ENCODE measurements at places on chromosomes 1 and 21.

DNA sequence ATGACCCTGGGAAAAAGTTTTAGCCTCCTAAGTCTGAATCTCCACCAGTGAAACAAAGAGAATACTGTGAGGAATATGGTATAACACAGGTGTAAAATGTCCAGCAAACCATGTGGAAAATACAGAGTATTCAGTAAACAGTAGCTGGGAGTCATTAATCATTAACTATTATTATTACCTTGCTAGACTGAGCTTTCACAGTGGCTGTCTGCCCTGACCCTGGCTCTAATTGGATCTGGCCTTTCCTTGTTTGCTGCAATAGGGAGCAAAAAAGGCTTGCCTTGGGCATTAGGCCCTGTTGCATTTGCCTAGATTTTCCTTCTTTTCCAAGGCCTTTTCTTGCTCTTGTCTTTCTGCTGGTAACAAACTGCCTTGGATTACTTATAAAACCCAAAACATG is 179.1 kb upstream of the BEND5 start:
- DNase-seq, result no peak

DNA sequence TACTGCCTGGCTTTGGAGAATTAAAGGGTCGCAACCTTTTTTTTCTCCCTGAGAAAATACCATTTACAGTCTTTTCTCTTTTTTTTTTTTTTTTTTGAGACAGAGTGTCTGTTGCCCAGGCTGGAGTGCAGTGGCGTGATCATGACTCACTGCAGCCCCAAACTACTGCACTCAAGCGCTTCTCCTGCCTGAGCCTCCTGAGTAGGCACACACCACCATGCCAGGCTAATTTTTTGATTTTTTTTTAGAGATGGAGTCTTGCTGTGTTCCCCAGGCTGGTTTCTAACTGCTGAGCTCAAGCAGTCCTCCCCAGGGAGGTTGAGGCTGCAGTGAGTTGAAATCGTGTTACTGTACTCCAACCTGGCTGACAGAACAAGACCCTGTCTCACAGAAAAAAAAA is 24.6 kb downstream of the UBE4B start:
- DNase-seq, result peak; percentile 62

DNA sequence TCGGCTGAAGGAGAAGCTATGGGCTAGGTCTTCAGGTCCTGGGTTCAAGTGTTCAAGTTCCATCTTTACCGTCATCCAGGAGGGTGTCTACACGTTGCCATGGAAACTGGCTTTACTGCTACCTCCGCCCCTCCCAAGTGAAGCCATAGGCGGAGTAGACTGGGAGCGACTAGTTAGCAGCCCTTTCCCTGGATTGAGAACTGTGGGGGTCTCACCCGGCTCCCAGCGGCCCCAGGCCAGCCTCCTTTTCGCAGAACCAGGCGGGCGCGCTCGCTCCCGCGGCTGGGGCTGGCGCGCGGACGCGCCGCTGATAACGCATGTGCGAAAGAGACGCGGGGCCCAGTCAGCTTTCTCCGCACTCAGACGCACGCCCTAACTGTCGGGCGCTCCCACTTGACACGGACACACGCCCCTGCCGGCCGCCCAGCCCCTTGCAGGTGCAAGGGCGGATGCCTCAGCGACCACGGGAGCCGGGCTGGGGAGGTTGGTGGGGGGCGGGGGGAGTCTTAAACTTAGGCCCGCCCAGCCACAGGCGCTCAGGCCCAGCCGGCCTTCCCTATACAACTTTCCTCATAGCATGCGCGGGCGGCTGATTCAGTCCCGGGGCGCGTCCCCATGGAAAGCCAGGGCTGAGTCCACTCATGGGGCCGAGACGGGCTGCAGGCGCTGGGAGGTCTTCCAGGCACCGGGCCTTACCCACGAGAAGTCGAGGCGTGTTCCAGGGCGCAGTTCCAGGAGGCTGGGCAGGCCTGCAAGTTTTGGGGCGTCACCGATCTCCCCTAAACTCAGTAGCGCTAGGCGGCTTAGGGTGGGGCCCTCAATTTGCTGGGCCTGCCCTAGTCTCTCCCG is 7.4 kb downstream of the EFNA4 start:
- peak; percentile 66 for DNase-seq

GRCh38 chr1:109370712-109371340 is 26.9 kb downstream of the SORT1 start:
- DNase-seq, result peak; percentile 77

DNA sequence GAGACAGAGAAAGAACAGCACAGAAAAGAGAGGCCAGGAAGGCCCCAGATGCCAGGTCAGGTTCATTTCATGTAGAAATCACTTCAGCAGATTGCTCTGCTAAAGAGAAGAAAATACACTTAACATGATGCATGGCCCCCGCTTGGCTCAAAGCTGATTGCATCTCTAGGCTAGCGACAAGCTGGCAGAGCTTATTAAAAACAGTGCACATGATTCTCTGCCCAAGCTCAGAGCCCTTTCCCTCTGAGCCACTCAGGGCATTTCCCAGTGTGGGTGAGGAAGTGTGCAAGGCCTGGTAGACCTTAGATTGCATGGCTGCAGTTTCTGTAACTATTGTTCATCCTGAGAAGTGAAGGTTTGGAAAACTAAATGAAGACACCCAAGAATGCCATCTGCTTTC is 3.3 kb upstream of the CAPN9 start:
- no peak for DNase-seq

GRCh38 chr1:40740039-40740996 is 43.3 kb upstream of the KCNQ4 start:
- DNase-seq, result no peak

- DNase-seq, result no peak
Measured at GRCh38 chr1:235407419-235407818, 40.2 kb downstream of the TBCE start.

GRCh38 chr1:112997781-112998180 is 41.8 kb upstream of the SLC16A1 start:
- no peak for DNase-seq

- DNase-seq, result no peak
Measured at GRCh38 chr21:28640326-28640725, 352.4 kb downstream of the LTN1 start.

DNA sequence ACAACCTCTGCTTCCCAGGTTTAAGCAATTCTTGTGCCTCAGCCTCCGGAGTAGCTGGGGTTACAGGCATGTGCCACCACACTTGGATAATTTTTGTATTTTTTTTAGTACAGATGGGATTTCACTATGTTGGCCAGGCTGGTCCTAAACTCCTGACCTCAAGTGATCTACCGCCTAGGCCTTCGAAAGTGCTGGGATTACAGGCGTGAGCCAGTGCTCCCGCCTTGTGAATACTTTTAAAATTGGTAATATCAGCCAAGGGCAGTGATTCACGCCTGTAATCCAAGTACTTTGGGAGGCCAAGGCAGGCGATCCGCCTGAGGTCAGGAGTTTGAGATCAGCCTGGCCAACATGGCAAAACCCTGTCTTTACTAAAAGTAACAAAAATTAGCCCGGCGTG is 33.7 kb downstream of the ZYG11B start:
- no peak for DNase-seq

GRCh38 chr1:33007190-33008050 is 29.3 kb downstream of the AK2 start:
- peak; percentile 95 for DNase-seq

- no peak for DNase-seq
Measured at GRCh38 chr21:46027851-46028493, 46.4 kb downstream of the COL6A1 start.

GRCh38 chr1:196669693-196670092 is 17.9 kb downstream of the CFH start:
- no peak for DNase-seq

DNA sequence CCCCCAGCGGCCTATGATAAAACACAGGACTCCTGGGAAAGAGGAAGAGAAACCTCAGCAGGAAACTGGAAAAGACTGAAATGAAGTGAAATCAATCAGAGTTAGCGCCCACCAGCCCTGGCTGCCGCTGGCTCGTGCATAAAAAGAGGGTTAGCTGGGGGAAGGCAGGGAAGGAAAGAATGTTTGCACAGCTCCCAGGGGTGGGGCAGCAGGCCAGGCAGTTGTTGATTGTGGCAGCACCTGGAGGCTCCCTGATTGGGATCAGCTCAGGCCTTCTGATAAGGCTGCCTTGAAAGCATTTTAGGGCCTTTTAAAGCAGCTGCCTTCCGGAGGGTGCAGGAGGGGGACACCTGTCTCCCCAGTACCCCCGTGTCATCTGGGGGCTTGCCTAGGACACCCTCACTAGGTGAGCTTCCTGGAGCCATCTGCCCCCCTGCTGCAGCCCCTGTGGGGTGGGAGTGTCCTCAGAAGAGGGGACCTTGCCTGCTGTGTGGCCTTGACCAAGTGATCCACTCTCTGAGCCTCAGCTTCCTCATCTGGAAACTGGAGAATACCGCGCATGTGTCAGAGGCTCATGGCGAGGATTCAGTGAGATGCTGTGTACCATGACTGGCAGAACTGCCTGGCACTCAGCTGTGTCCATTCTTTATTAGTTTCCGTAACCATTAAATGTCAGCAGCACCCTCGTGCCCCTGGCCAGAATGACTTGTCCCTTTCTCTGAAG is 6.6 kb downstream of the EPHB2 start:
- no peak for DNase-seq

DNA sequence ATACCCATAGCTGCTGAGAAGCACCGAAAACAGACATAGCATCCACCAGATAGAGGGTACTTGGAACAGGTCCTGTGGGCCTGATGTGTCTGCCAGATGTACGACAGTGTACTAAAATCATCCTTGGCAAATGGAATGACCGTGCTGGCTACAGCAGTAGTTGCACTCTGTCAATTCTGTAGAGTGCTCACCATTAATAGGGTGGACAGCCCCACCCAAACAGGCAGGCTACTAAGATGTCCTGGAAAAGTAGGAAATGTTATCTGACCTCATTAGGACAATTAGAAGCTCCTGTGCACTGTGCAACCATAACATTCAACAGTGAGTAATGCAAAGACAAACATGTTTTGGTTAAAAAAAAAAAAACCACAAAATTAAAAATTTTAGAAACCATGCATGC is 106.2 kb downstream of the PTPN14 start:
- DNase-seq, result no peak

GRCh38 chr1:85822696-85823095 is 114.5 kb upstream of the ZNHIT6 start:
- DNase-seq, result peak; percentile 28

GRCh38 chr1:14765773-14766172 is 167.3 kb downstream of the KAZN start:
- DNase-seq, result peak; percentile 35

GRCh38 chr1:211705467-211706091 is 30.2 kb upstream of the NEK2 start:
- peak; percentile 97 for DNase-seq

DNA sequence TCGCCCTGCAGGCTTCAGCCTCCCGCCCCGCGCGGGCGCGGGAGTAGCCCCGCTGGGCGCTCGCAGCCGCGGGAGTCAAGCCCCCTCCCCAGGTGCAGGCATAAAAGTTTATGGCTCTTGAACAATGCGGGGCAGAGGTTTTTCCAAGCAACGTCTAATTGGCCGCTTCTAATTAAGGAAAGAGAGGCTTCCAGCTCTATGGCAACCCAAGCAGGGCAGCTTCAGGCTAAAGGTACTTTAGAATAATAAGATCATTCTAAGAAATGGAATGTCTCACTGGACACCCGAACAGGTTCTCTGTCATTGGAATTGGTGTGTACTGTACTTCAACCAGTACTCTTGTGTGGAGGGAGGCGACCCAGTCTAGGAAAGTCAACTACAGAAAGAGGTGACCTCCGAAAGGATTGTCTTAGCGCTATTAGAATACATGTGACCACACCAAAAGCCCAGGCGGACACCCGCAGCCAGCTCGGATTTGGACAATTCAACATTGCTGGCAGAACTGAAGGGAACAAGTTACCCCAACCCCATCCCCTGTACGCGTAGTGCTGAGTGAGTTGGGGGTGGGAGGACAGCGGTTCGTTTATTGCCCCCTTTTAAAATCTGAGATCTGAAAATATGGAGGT is 12.5 kb downstream of the NR5A2 start:
- DNase-seq, result no peak

GRCh38 chr1:204650911-204651570 is 34.5 kb downstream of the LRRN2 start:
- DNase-seq, result no peak

DNA sequence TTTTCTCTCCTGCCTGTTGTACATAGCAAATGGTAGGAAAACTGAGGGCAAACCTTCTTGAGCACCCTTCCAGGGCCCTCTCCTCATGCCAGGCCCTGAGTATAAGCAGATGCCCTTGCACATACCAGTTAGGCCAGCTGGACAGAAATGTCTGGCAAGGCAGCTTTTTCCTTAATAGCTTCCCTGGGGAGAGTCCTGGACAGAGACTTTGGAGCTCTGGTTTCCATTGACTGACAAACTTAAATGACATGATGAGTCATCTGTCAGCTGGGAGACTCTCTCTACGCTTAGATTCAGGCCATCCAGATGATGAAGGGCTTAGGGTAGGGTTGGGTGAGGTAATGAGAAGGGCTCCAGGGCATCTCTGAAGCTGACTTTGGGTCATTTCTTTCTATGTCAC is 317.5 kb downstream of the ASTN1 start:
- no peak for DNase-seq

- DNase-seq, result no peak
Measured at GRCh38 chr1:2215329-2215728, 12.8 kb upstream of the SKI start.

DNA sequence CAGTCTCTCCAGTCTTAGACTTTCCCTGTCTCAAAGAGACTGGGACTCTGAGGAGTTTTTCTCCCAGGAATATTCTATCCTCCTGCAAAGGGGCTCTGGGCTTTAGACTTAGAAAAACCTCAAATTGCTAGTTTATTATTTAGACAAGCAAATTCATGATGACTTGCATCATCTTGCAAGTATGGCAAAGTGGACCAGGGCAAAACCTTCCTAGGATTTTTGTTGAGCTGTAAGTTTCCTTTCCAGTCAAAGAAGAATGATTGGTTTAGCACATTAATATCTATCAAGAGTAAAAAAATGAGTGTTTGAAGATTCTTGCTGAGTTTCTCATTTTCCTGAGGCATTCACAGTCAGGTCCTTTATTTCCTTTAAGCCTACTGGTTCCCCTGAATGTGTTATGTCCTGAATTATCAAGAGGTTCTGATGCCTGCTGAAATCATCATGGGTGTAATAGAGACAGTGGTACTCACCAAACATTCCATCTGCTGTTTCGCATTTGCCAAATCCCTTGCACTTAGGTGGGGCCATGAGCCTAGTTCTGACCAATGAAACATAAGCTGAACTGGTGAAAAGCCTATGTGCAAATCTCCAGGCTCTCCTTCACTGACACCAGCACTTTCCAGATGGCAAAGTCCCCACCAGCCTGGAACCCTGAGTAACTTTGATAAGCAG is 25.2 kb upstream of the SPAG17 start:
- DNase-seq, result peak; percentile 62

- no peak for DNase-seq
Measured at GRCh38 chr1:65572701-65573421, 152.4 kb downstream of the LEPR start.

DNA sequence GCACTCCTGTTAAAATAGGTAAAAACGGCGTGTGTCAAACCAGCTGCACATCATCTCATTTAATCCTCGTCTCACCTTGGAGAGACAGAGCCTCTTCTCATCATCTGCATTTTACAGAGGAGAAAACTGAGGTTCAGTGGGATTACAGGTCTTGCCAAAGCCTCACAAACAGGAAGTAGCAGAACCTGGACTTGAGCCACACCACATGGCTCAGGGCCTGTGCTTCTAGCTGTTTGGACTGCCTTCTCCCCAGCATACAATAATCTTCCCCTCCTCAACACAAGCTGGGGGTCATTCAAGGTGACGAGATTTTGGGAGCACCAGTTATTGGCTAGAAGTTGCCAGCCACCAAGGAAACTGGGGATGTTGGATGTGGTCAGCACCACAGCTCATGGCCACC is 167.9 kb upstream of the ZC3H12A start:
- no peak for DNase-seq
